ENCODE measurements at places on chromosomes 7 and 10.

DNA sequence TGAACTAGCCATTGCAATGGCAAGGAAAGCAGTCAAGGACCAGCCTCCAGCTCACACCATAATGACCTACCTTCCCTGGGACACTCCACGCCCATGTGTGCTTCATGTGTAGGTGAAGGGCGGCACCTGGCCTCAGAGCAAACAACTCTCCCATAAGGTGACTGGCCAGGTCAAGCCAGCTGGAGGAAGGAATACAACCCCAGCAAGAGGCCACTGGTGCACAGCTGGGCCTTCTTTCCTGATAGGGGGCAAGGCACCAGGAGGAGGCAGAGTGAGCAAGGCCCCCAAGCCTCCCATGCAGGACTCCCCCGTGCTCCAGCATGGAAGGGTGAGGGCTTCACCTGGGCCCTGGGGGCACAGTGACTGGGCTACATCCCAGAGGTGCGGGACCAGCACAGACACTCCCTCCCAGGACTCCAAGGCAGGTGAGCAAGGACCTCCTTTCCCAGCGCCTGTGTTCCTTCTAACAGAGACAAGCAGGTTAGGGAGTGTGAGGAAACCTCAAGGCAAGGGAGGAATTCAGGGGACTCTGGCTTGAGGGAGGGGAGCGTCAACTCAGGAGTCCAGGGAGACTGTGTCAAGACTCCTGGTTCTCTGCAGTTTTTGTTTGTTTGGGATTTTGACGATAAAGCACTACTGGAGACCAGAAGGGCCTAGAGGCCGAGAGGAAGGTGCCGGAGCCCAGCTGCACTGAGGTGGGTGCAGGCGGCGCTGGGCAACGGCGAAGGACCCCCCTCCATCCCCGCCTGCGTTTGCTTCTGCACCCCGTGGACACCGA is 1.7 kb downstream of the PTPRN2 start:
- DNase-seq = no peak

- no peak for DNase-seq
These were observed 31.1 kb upstream of the ING3 start for GRCh38 chr7:120919466-120919865.

DNA sequence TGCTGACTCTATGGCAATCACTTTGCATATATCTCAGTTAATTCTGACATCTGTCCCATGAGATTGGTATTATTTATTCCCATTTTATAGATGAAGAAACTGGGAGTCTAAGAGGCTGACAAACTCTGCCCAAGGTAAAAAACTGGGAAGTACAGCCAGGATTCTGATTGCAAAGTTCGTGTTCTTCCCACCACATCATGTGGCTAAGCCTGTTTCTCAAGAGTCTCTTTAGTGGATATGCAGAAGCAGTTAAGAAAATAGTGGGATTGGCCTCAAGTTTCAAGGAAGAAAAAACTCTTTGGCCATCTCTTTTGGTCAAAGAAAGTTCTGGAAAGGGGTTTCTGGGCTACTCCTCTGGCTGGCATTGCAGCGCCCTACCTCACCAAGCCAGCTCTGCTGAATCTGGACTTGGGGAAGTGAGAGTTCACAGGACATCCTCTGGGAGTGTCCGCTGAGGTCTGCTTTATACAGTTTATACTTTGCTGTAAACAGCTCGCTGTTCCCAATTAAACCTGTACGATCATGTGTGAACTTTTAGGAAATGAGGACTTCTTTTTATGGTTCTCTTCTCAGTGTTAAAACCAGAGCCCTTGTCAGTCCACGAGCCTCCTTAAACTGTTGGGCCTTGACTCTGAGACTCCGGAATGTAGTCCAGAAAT is 12.2 kb upstream of the BMPR1A start:
- no peak for DNase-seq

DNA sequence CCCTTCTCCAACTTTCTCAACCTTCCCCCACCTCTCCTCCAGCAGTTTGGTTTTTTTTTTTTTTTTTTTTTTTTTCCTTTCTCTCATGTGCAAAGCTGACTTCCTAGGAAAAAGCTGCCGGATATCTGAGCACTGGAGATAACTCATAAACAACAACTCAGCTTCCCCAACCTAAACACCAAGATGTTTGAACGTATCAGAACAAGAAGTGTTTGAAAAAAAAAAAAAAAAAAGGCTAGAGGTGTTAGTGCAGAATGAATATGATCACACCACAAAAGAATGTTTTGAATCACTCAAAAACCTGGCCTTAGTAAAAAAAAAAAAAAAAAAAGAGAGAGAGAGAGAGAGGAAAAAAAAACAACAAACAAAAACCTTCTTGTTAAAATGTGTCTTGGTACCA is 11.2 kb downstream of the GATA3 start:
- no peak for DNase-seq

DNA sequence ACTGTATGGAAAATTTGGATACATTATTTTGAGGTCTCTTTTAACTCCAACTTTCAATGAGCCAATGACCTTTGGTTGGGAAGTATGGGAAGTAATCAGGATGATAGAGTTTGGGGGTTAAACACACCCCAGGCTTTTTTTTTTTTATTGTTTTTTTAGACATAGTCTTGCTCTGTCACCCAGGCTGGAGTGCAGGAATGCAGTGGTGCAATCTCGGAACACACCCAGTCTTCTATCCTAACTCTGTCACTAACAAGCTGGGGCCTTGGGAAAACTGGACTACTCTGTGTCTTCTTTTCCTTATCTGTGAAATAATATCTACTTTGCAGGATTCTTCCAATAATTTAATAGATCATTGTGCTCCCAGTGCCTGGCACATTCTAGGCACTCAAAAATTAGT is 37.6 kb upstream of the AGBL3 start:
- DNase-seq = no peak

DNA sequence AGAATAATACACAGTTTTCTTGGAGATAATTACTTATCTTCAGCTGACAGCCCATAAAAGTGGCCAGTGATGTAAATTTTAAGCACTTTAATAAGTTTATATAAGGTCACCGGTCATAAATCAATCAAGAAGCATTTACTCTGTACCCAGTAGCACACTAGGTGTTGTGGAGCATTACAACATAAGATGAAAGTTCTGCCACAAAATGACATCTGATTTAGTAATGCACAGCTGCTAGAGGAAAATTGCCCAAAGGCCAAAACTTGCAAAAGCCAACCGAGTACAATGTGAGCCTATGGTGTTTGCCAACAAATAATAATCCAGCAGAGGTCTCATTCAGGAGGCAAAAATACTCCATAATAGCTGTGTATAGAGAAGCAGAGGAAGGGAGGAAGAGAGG is 63.6 kb downstream of the GPR37 start:
- no peak for DNase-seq

- no peak for DNase-seq
These were observed 78.3 kb downstream of the GRK5 start for GRCh38 chr10:119285495-119286267.

Measured in stimulated activated CD8-positive, alpha-beta memory T cell treated with anti-CD3 and anti-CD28 coated beads, Interleukin-4, amount 100 ng/mL, for 1 hour (primary cell).